Activated B cell treated with CpG ODN at 0.5 μM for 24 hours (primary cell): ENCODE measurements at places on chromosomes 1 and 21.

DNA sequence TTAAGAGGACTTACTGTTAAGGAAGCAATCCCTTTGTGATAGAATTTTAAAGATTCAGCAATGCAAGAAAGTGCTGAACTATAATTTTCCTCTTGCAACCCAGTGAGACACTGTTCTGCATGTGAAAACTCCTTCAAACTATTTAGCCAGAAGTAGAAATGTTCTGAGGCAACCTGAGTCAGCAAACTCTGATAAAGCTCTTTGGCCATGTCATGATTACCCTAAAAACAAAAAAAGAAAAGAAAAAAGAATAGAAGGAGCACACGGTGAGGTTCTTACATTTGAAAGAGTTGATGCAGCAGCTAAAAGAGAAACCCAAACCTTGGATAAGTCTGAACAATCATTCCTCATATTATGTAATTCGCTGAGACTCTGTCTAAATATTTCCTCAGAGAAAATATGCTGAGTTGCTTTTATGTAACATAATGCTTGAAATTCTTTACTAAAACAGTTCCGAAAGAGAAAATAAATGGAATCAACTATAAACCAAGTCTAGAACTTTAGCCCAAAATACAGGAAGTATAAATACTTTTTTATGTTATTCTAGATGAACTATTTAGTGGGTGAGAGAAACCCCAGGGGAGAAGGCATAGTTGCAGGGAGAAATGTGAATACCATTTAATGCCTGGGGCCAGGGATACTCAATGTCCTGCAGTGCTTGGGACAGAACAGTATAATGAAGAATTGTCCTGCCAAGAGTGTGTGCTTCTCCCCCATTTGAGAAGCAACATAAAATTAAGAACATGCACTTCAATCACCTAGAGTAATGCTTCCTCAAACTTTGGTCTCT, 60.0 kb downstream of the INTS7 start:
- no peaks in the 10 kb centered on the region for H3K27me3 ChIP-seq
- H3K4me1 ChIP-seq: peaks cover 7% of the 10 kb centered on the region
- H3K36me3 ChIP-seq: peaks cover 52% of the 10 kb centered on the region
- no peak overlapping the region for H3K27ac ChIP-seq

- peaks cover 2% of the 10 kb centered on the region for H3K27me3 ChIP-seq
- H3K4me1 ChIP-seq: peaks cover 6% of the 10 kb centered on the region
- H3K36me3 ChIP-seq: no peaks in the 10 kb centered on the region
- H3K4me3 ChIP-seq: no peak overlapping the region
- H3K27ac ChIP-seq: no peak overlapping the region
- DNase-seq: no peak
Measured at GRCh38 chr1:62728963-62729362, 40.8 kb upstream of the DOCK7 start.

- H3K4me1 ChIP-seq: peaks cover 32% of the 10 kb centered on the region
- no peak overlapping the region for H3K4me3 ChIP-seq
- H3K36me3 ChIP-seq: peaks cover 57% of the 10 kb centered on the region
- H3K27me3 ChIP-seq: no peaks in the 10 kb centered on the region
Measured at GRCh38 chr1:225981714-225982113, 17.4 kb downstream of the SDE2 start.

DNA sequence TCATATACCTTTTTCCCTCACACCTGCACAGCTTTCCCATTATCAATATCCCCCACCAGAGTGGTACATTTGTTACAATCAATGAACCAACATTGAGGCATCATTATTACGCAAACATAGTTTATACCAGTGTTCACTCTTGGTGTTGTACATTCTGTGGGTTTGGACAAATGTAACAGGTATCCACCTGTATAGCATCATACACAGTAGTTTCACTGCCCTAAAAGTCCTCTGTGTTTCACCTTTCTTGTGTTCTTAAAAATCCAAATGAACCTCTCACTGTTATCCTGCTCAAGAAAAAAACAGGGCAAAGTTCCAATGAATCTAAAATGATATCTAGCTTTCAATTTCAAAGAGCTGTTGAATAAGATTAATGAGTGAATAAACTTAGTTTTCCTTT, 45.9 kb upstream of the NR5A2 start:
- H3K27ac ChIP-seq: no peak overlapping the region
- H3K4me3 ChIP-seq: no peak overlapping the region
- peaks cover 39% of the 10 kb centered on the region for H3K27me3 ChIP-seq
- DNase-seq: no peak
- peaks cover 22% of the 10 kb centered on the region for H3K4me1 ChIP-seq
- no peaks in the 10 kb centered on the region for H3K36me3 ChIP-seq

DNA sequence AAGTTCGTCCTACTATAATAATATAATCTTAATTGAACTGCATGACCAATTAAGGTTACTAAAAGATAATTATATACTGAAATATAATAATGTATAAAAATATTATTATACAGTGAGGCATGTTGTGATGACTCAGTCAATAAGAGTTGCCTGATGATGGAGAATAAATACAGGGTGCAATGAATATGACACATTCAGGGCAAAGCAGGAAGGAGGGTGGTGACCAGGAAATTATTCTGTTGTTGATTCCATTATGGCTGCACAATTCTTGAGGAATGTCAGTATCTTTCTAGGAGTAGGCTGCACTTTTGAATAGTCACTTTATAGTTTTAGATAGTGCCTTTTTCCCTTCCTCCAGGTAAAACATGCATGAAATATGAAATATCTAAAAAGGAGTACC, 46.4 kb upstream of the RGS21 start:
- H3K36me3 ChIP-seq: no peaks in the 10 kb centered on the region
- DNase-seq: no peak
- H3K27ac ChIP-seq: no peak overlapping the region
- H3K27me3 ChIP-seq: no peaks in the 10 kb centered on the region
- H3K4me3 ChIP-seq: no peak overlapping the region

- no peaks in the 10 kb centered on the region for H3K27me3 ChIP-seq
- no peaks in the 10 kb centered on the region for H3K36me3 ChIP-seq
- no peak overlapping the region for H3K4me3 ChIP-seq
- no peak for DNase-seq
Measured at GRCh38 chr1:51543858-51544257, 24.8 kb upstream of the EPS15 start.

- peaks cover 6% of the 10 kb centered on the region for H3K36me3 ChIP-seq
- no peaks in the 10 kb centered on the region for H3K27me3 ChIP-seq
- peaks cover 89% of the 10 kb centered on the region for H3K4me1 ChIP-seq
- H3K4me3 ChIP-seq: peak overlapping the region; percentile 89
Measured at GRCh38 chr1:201022493-201022819, 1.1 kb downstream of the KIF21B start.

GRCh38 chr1:9238550-9238949, 4.0 kb downstream of the H6PD start:
- no peak overlapping the region for H3K4me3 ChIP-seq
- no peaks in the 10 kb centered on the region for H3K27me3 ChIP-seq
- no peak for DNase-seq

DNA sequence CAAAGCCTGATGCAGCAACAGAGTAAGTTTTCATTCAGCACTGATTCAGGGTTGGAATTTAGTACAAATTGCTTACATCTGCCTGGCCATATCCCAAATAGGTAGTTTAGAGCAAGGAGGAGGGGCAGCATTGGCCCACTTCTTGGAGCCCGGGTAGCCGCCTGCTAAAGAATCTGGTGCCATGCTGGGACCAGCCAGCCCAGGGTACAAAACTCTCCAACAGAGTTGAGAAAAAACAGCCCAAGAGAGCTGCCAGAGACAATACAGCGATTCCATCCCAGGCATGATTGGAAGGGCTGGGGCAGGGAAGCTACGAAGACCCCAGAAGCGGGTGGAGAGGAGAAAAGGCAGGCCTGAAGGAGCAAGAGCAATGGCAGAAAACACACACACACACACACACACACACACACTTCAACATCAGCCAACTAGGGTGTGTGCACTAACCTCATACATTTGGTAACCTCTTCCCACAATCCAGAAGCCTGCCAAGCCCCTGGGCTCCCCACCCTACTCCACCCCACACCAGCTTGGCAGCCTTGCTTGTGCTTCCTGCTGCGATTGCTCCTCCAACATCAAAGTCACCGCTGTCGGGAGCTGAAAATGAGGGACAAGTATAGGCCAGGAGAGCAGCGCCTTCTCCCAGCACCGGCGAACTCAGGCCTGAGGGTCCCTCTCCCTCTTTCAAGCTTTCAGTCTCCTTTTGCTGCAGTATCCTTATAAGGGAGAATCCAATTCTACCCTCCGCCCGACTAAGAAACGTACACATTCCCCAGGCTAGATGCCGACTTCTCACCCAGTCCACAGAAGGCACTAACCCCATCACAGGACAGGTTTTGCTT, 1.2 kb downstream of the PIK3C2B start:
- H3K27ac ChIP-seq: peak overlapping the region; percentile 94
- peak overlapping the region; percentile 97 for H3K4me3 ChIP-seq
- peaks cover 79% of the 10 kb centered on the region for H3K4me1 ChIP-seq

- H3K4me3 ChIP-seq: no peak overlapping the region
- H3K27ac ChIP-seq: no peak overlapping the region
- no peaks in the 10 kb centered on the region for H3K36me3 ChIP-seq
- DNase-seq: no peak
- H3K4me1 ChIP-seq: no peaks in the 10 kb centered on the region
- no peaks in the 10 kb centered on the region for H3K27me3 ChIP-seq
Measured at GRCh38 chr1:98323906-98324358, 337.6 kb upstream of the SNX7 start.

DNA sequence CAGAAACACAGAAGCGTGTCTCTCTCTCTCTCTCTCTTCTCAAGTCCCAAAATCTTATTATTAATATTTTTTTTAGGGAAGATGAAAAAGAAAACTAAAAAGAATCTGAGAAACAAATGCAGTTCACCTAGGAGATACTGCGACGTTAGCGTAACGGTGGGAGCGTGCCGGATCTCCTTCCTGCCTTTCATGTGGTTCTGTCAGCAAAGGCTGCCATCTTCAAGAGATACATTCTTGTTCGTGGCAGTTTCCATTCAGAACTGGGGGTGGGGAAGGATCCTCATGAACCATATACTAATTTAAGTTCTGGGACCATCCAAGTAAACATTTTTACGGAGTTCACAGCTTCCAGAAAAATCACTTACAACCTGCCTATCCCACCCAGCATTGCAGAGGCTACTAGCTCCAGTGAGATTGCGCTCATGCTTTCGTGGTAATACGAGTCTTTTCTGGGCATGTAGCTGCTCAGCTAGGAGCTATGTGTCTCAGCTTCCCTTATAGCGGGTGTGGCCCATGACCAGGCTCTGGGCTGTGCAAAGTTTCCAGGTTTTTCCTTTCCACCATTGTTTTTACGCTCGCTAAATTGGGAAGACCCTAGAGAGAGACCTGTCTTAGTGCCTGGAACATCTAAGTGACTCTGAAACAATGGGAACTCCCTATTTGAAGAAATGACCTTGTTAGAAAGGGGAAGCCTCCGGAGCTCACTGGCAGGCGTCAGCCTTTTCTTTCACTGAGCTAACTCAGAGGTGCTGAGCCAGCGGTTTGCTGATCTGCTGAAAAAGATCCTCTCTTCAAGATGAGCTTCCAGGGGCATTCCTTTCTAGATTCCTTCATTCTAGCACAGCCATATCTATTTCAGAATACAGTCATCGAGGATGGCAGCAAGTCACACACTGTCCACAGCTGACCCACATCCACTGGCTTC, 17.3 kb downstream of the SLAMF1 start:
- no peaks in the 10 kb centered on the region for H3K27me3 ChIP-seq
- DNase-seq: no peak
- H3K27ac ChIP-seq: peak overlapping the region; percentile 74
- peaks cover 84% of the 10 kb centered on the region for H3K36me3 ChIP-seq
- H3K4me1 ChIP-seq: peaks cover 96% of the 10 kb centered on the region
